ENCODE measurements at places on chromosomes 5 and 9. TPM values are rescaled to one million over a fixed set of nuclear protein-coding genes. Genes with fewer than 3 reads are reported as not detected.

DNA sequence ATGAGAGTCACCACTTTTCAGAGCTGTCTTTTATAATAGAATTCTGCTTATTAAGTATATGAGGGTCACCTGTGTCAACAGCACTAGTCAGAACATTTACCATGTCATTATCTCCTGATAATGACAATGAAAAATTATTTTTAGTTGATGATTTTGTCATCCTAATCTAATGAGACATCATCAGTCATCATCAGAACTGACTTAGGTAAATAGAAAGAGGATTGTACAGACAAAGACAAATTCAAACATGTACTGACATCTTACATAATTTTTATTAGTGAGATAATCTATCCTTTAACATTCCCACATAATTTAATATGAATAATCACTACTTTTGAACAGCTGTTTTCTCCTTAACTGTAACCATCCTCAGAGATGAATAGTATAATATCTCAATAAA is 22.6 kb downstream of the CDH9 start:
- H3K4me1 ChIP-seq: no peaks in the 10 kb centered on the region
- H3K27me3 ChIP-seq: no peaks in the 10 kb centered on the region
- no peak overlapping the region for H3K27ac ChIP-seq
- no peaks in the 10 kb centered on the region for H3K36me3 ChIP-seq
- no peak for DNase-seq

Gene MYO10
- 43.6 TPM for total RNA-seq

DNA sequence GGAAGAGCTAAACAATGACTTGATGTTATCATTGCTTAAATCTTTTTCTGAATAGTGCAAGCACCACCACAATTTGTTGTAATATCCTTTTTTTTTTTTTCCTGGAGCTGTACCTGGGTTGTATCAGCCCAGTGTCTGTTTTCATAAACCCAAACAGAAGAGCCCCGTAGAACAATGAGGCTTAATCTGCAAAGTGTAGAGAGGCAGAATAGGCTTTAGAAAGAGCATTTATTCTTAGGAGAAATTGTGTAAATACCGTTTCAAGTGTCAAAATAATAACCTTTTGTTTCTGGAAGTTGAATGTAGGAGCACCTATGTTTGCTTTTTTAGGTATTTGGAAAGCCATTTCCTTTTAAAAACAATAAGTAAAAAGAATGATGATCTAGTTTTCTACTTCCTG is 26.4 kb downstream of the RGS7BP start:
- H3K27ac ChIP-seq: no peak overlapping the region
- peaks cover 4% of the 10 kb centered on the region for H3K27me3 ChIP-seq
- no peaks in the 10 kb centered on the region for H3K4me1 ChIP-seq
- no peak for DNase-seq
- H3K4me3 ChIP-seq: no peak overlapping the region

Gene CENPK
- 11.9 TPM for total RNA-seq

DNA sequence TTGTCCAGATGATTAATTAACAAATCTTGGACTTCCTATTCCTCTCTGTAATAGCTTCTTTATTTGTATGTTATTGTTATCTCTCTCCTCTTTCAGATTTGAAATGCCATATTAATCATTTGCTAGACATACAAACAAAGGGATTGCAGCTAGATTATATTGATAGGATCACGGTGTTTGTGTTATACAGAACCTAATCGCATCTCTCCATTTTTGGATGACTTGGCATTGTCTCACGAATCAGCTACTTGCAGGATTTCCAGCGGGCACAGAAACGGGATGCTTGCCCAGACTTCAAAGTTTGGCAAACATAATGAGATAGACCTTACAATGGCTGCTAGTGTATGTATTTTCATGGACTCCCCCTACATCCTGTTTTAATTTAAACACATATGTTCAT is 368.1 kb downstream of the TLE4 start:
- no peak overlapping the region for H3K27ac ChIP-seq
- H3K4me1 ChIP-seq: no peaks in the 10 kb centered on the region
- no peak for DNase-seq
- no peaks in the 10 kb centered on the region for H3K36me3 ChIP-seq
- H3K27me3 ChIP-seq: no peaks in the 10 kb centered on the region

DNA sequence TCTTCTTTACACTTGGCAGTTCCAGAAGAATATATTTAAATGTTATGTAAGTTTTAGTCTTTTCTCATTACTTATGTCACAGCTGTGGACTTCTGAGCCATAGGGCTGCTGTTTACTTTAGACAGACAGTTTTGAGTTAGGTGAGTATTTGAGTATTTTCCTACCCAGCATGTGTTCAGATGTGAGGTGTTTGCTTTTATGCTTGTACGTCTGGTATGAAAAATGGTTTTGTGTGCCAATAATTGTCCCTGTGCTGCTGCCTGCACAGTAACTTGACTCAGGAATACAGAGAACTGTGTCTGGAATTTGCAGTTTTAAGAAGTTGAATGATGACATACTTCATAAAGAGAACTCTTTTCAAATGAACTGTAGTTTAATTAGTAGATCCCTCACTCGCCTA is 20.8 kb downstream of the MEGF10 start:
- no peak overlapping the region for H3K27ac ChIP-seq
- H3K4me3 ChIP-seq: no peak overlapping the region
- no peaks in the 10 kb centered on the region for H3K36me3 ChIP-seq
- DNase-seq: no peak
- no peaks in the 10 kb centered on the region for H3K4me1 ChIP-seq
- H3K27me3 ChIP-seq: peaks cover 23% of the 10 kb centered on the region

DNA sequence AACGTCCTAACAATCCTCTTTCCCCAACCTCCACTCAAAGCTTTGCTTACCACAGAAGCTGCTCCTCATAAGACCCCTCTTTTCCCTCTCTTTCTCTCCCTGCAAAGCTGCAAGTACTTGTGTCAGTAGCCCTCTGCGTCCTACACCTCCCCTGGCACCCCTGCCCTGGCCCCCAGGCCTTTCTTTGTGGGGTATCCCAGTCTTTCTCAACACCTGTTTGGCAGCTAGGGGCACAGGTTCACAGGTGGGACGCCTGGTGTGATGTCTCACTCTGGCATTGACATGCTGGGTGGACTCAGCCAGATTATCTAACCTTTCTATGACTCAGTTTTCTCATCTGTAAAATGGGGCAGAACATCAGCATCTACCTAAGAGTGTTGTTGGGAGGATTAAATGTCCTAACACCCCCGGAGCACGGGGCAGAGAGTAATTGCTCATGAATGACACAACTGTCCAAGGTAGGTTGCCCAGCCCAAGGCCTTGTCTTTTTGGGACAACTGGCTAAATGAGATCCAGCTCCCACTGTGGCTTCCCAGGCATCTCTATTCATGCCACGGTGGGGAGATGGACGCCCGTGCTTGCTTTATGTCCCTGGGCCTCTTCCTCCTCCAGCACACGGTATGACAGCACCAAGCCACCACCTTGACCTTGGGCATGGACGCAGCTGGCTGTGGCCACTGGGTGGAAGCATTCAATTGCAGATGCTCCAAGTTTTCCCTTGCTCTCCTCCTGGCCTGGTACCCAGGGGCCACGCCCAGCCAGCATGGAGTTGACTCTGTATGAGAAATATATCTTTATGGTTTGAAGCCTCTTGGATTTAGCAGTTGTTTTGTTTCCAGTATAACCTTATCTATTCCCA is 190.4 kb downstream of the RGS3 start:
- peaks cover 3% of the 10 kb centered on the region for H3K27me3 ChIP-seq
- peaks cover 32% of the 10 kb centered on the region for H3K4me1 ChIP-seq
- H3K4me3 ChIP-seq: no peak overlapping the region
- no peak for DNase-seq
- H3K27ac ChIP-seq: no peak overlapping the region

GRCh38 chr5:156481741-156482140 is 154.8 kb downstream of the SGCD start:
- peak; percentile 27 for DNase-seq
- no peak overlapping the region for H3K27ac ChIP-seq
- no peaks in the 10 kb centered on the region for H3K36me3 ChIP-seq
- H3K27me3 ChIP-seq: no peaks in the 10 kb centered on the region
- H3K4me3 ChIP-seq: no peak overlapping the region
- H3K4me1 ChIP-seq: peaks cover 10% of the 10 kb centered on the region

DNA sequence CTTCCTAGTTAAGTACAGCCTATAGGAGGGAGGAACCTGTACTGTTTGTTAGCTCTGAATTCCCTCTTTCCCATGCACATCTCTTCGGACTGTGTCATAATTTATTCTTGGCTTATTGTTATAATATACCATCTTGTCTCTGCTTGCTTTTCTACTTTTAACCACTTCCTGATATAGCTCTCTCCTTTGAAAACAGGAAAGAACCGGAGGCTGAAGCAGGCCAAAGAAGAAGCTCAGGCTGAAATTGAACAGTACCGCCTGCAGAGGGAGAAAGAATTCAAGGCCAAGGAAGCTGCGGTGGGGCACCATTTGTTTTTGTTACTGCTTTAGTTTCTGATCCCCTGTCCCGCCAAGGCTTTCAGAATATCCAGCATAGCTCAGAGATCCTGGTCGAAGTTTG is 4.8 kb downstream of the ATP6V1G1 start:
- H3K27ac ChIP-seq: peak overlapping the region; percentile 70
- peak; percentile 87 for DNase-seq
- no peak overlapping the region for H3K4me3 ChIP-seq
- H3K27me3 ChIP-seq: no peaks in the 10 kb centered on the region
- peaks cover 35% of the 10 kb centered on the region for H3K36me3 ChIP-seq

DNA sequence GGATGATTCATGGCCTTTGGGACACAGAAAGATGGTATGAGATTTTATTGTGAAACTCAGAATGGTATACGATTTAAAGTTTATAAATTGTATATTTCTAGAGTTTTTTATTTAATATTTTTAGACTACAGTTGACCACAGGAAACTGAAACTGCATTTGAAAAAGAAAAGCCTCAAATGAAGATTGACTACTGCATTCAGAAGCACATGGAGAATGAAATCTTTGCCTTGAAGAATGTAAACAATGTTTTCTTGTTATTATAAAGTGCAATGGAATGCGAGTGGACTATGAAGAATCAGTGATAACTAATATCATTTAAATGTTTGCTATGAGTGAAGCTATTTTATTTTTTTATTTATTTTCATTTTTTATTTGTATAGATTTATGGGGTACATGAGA is 169.1 kb upstream of the CDH18 start:
- DNase-seq: no peak
- no peaks in the 10 kb centered on the region for H3K4me1 ChIP-seq
- H3K4me3 ChIP-seq: no peak overlapping the region
- H3K36me3 ChIP-seq: no peaks in the 10 kb centered on the region
- H3K27ac ChIP-seq: no peak overlapping the region
- no peaks in the 10 kb centered on the region for H3K27me3 ChIP-seq

GRCh38 chr9:89219637-89220036 is 41.0 kb upstream of the SHC3 start:
- no peak overlapping the region for H3K4me3 ChIP-seq
- no peak for DNase-seq
- no peak overlapping the region for H3K27ac ChIP-seq

DNA sequence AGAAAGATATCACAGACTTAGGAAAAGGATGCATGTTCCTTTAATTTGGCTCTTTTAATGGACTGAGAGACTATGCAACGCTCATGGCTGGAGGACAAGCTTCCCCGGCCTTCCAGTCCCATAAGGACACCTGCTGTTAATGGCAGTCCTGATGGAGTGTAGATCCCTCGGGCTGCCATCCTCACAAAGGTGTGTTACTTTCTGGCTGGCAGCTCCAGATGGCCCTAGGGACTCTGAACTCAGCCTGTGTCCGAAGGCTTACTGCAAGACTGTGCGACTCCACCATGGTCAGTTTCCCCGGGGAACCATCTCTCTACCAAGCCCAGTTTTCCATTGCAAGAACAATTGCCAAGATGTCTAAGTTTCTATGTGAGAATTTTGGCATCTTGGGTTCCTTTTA is 25.5 kb upstream of the KCNIP1 start:
- no peak overlapping the region for H3K27ac ChIP-seq
- no peaks in the 10 kb centered on the region for H3K4me1 ChIP-seq
- no peaks in the 10 kb centered on the region for H3K36me3 ChIP-seq
- DNase-seq: no peak
- H3K27me3 ChIP-seq: no peaks in the 10 kb centered on the region
- no peak overlapping the region for H3K4me3 ChIP-seq

DNA sequence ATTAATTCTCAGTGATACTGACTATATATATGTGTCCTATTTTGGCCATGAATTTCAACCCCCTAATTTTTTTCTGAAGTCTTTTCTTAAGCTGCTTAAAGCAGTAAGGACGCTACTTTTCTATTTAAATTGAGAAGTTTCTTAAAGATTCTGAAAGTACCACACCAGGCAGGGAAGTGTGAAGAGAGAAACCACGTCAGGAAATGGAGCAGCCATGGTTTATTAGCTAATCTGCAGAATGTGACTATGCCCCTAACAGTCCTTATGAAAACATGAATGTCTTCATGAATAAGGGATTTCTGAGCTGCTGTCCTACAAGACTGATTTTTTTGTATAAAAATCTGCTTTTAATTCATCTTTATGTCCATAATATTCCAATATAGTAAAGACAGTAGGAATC is 1724.3 kb upstream of the C9orf72 start:
- H3K4me3 ChIP-seq: no peak overlapping the region
- no peaks in the 10 kb centered on the region for H3K27me3 ChIP-seq
- no peak overlapping the region for H3K27ac ChIP-seq
- no peaks in the 10 kb centered on the region for H3K4me1 ChIP-seq
- DNase-seq: no peak

DNA sequence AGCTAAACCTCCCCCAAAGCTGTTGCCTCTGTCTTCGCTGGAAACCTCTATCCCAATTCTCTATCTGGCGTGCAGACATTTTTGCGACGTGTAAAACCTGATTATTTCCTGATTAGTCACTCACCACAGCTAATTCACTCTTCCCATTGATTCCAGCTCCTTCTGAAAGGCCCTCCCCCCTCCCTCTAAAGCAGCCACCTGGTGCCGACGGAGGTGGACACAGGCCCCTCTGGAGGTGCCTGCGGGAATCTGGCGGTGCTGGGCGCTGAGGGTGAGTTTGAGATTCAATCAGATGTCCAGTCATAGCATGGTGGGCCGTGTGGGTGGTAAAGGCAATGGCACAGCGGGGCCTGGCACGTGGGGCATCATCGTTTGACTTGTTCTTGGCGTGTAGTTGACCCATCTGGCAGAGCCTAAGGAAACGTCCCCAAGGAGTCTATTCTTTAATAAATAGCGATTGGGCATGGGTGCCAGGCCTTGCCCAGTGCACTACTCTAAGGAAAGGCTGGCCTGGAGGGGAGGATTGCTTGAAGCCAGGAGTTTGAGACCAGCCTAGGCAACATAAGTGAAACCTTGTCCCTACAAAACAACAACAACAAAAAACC is 271.1 kb upstream of the MVB12B start:
- DNase-seq: no peak
- H3K27ac ChIP-seq: no peak overlapping the region
- H3K27me3 ChIP-seq: peaks cover 74% of the 10 kb centered on the region

All from osteoblast (primary cell).